ENCODE measurements at places on chromosomes 13 and 19.

DNA sequence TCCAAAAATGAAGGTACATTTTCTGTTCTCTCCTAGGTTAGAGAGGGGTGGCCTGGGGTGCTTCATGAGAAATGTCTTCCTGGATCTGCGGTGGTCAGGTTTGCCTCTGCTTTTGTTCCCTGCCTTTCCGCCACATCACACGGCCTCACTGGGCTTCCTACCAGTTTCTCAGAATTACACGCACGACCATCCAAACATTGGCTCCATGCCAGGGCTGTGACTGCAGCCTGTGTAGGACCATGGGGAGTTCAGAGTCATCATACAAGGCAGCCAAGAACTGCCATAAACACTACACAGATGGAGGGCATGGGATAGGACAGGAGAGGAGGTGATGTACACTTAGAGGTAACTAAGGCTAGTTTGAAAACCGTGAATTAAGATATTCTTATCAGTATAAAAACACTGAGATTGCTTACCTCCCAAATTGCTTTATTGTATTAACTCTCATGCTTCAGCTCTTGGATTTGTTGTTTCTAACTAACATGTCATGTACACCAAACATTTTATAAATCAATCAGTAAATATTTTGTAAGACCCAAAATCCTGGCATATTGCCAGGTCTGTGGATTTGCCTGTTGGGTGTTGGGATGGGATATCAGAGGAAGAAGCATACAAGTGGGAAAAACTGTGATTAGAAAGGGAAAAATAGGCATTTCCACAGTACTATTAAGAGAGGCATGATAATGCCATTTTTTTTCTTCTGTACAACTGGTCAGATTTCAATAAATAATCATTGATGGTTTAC, 45.2 kb downstream of the CDADC1 start:
- no peak for DNase-seq

GRCh38 chr13:100306434-100306999, 217.6 kb downstream of the PCCA start:
- DNase-seq = no peak

GRCh38 chr13:110340812-110341444, 33.8 kb downstream of the COL4A2 start:
- DNase-seq = no peak

DNA sequence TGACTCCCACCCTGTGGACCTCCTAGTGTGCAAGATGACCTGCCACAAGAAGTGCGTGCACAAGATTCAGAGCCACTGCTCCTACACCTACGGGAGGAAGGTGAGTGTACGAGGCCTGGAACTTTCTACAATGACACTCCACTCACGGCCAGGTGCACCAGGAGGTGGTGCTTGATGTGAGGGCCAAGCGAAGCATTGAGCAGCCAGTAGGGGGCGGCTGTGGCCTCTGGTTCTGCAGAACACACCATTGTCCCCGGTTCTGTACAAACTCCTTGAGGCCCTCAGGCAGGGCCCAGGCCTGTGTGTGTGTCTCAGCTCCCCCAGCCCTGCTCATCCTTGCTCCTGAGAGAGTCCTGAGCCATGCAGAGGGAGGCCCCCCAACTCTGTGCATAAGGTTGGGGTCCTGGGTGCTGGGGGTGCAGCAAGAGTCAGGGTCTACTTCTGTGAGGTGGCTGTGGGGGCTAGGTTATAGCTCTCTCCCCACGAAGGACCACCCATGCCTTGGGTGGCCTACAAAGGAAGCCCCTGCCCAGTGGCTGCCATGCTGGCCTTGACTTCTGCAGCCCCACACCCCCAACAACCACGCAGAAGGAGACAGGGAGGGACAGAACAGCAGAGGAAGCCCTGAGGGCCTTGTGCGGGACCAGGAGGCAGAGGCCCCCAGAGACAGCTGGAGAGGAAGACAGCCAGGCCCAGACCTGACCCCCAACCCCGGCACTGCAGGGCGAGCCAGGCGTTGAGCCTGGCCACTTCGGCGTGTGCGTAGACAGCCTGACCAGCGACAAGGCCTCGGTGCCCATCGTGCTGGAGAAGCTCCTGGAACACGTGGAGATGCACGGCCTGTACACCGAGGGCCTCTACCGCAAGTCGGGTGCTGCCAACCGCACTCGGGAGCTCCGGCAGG, 9.7 kb upstream of the USE1 start:
- DNase-seq = peak; percentile 58
